ENCODE measurements at places on chromosomes 1 and 21.

DNA sequence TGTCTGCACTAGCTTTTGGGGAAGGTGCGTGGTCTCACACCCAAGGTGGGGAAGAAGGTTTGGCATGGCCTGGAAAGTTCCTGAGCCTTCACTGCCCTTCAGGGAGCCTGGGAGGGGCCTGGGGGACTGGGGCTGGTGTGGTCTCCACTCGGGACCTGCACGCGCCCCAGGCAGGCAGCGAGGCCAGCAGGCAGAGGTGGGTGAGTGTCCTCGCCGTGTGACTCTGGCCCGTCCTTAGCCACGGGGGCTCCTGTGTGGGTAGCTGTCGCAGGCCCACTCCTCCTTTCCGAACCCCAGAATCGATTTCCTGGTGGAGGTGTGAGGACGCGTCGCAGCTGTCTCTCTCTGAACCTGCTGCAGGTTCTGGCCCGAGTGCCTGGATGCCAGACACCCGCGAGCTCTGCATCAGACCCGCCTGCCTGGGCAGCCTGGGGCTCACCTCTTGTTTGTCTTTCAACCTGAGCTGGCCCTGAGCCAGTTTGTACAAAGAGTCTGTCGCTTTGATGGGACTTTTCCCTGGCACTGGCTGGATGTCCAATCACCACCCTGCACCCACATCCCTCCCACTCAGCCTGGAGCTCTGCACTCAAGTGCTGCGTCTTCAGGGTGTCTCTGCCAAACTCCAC, 36.0 kb upstream of the SLC19A1 start:
- DNase-seq: no peak

DNA sequence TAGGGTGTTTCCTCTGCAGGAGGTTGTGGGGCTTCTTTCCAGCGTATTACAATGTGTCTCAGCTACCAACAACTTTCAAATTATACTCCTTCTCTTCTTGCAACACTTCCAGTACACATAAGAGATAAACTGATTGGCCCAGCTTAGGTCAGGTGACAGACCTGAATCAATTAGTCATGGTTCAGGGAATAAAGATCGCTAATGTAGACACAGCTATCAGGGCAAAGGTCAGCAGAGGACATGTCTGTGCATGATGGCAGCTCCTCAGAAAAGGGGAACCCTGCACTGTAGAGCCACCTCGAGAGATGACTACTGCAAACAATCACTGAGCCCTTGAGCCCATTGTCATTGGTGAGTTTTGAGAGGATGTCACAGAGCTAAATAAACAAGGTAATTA, 36.8 kb upstream of the PKN2 start:
- DNase-seq: no peak

GRCh38 chr1:205068457-205069040, 15.7 kb downstream of the TMEM81 start:
- DNase-seq: no peak

- no peak for DNase-seq
Measured at GRCh38 chr21:26157801-26158200, 12.8 kb downstream of the APP start.

DNA sequence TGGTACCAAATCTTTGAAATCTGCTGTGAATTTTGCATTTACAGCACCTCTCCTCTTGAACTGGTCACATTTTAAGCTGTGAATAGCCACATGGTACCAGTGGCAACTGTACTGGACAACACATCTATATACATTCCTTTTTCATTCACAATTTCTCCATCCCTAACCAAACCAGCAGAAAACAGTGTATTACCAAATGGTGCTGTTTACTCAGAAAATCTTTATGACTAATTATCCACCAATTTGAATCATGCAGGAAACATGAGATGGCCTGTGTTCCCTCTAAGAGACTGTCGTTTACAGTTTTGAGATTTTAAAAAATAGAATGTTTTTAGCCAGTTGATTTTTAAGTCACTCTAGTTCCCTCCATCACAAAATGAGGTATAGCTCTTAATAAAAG, 17.6 kb upstream of the CCT8 start:
- no peak for DNase-seq

DNA sequence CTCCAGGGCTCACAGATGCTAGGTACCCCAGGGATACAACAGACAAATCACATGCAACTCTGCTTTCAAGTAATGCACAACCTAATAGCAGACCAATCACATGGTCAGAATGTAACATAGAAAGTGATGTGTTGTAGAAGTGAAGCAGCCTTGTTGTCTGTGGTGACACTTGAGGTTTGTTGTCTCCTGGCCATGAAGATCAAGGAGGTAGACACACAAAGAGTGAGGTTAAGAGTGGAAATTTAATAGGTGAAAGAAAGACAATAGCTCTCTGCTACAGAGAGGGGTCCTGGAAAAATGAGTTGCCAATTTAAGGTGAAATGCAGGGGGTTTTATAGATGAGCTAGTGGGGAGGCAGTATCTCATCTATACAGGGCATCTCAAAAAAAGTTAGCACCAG, 2.5 kb upstream of the TMEM9 start:
- DNase-seq: no peak

GRCh38 chr1:75786901-75787493, 941 bp downstream of the RABGGTB start:
- DNase-seq: no peak

DNA sequence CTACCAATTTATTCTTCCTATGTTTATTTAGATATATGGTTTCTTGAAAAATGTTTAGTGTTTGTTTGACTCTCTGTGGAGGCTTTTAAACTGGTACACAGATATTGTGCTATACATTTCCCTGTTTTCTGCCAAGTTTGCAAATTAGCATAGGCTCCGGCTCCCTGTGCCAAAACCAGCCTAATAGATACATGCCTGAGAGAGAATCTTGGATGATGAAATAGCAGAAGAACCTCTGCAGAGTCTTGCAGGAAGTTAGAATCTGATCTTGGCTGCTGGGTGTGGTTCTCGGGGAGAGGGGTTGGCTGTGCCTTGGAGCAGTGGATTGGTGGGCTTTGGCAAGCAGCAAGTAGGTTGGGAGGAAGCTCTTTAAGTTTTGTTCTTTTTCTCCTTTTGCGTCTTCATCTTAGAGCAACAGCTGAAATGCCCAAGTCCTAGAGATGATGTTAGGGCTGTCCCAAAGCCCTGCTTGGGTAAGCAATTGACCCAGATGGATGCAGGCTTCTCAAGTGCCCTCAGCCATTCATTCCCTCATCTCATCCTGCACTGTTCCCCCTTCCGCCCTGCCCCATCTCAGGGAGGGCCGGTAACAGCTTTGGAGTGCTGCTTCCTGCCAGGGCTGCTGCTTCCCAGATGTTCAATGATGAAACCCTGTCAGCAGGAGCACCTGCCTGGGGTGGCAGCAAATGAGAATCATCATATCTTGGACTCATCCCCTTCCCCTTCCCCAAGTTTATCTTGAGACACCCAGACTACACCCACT, 9.3 kb downstream of the PLA2G2A start:
- DNase-seq: no peak
